ENCODE measurements at places on chromosomes 13 and 19. TPM values are rescaled to one million over a fixed set of nuclear protein-coding genes. Genes with fewer than 3 reads are reported as not detected.

Gene UBE2M
- total RNA-seq: 60.4 TPM

Gene SIGLEC12
- total RNA-seq: not detected

Gene ZNF677
- 15.9 TPM for total RNA-seq

Gene CXCL17
- total RNA-seq: not detected

Gene ZNF667
- total RNA-seq: 5.3 TPM

Gene EDNRB
- not detected for total RNA-seq

Gene SIAH3
- not detected for total RNA-seq

Gene NUFIP1
- 1.0 TPM for total RNA-seq

Gene LILRB2
- not detected for total RNA-seq

Gene FTL
- 2,848 TPM for total RNA-seq

Gene PGLYRP1
- not detected for total RNA-seq

Gene ITGBL1
- 462 TPM for total RNA-seq

DNA sequence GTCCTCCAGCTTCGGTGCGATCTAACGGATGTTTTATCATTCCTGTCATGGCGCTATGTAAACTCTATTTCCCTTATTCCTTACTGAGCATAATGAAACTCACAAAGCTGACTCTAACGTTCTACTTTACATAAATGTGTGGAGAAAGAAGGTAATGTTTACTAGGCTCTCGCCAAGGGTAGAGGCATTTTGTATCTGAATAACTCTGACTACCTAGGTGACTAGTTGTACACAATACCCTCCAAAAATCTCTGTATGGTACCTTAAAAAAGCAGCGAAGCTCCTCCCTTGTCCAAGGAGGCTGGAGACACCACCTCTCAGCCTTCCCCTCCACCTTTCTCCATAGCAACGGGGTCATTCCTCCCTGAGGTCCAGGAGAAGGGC, 316 bp upstream of the ZNF530 start:
- DNase-seq: no peak

- no peak for DNase-seq
Observed at GRCh38 chr19:34017024-34017423, 155.3 kb upstream of the LSM14A start.

DNA sequence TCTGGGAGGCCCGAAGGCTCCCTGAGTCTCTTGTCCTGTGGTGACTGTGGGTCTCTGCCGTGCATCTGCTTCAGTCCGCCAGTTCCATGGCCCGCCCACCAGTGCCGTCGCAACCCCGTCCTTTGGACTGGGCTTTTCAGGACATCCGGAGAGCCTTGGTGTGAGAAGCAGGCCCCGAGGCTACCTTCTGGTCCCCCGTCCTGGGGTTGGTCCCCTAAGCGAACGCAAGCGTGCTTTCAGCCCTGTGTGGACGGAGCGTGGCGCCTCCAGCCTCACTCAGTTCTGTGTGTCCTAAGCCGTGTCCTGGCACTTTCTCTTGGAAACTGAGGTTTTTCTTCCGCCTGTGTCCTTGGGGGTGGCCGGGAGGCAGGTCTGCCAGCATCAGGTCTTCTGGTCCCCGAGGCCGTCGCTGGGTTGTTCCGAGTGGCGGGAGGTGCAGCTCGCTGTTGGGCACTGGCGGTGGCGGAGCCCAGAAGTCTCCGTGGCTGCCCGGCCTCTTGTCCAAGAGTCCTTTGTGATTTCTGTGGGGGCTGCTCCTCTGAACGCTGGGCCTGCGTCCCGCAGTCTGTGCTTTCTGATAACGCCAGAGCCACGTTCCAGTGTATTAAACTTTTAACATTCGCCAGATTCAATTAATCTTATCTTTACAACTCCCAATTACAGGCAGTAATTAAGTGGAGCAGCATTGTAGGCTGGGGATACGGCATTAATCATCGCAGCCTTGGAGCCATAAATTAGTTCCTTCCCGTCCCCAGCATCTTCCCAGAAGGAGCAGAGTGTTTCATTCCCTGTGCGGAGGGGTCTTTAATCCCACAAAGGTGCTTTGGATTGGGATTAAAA, 99.5 kb downstream of the KDM4B start:
- no peak for DNase-seq

- peak; percentile 87 for DNase-seq
Observed at GRCh38 chr13:90485436-90485835, 862.1 kb upstream of the MIR17HG start.

DNA sequence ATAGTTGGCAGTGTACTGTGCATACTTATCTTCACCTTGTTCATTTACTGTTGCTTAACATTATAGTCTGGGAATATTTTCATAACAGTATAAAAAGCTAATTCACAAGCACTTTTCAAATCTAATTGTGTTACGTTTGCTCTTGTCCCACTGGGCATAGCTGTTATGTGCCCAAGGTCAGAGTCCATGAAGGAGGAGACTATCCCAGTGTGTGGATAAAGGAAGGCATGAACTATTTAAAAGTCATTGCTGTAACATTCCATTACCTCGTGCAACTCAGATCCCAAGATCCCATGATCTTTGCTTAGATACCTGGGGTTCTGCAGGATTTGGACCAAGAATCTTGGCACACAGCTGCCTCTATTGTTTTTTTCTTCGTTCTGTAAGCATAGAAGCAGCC, 35.1 kb upstream of the RFXAP start:
- DNase-seq: no peak

- no peak for DNase-seq
Observed at GRCh38 chr13:58620176-58620575, 988.6 kb downstream of the PCDH17 start.

DNA sequence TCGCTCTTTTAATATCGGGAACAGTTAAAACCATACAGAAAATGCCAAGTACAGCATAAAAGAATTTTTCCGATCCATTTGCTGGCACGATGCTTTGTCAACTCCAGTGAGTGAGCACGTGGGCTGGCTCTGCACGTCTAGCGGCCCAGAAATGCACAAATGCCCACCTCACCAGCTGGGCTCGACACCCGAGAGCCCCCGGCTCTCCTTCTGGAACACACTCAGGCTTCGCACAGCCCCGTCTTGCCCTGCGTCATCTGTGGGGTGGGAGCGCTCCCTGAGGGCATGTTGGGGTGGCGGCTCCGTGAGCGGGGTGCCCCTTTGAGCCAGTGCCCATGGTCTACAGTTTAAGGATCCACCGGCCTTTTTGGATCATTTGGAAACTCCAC, 24.5 kb downstream of the ATP4B start:
- no peak for DNase-seq

- no peak for DNase-seq
Observed at GRCh38 chr13:51255556-51255955, 33.4 kb downstream of the FAM124A start.

DNA sequence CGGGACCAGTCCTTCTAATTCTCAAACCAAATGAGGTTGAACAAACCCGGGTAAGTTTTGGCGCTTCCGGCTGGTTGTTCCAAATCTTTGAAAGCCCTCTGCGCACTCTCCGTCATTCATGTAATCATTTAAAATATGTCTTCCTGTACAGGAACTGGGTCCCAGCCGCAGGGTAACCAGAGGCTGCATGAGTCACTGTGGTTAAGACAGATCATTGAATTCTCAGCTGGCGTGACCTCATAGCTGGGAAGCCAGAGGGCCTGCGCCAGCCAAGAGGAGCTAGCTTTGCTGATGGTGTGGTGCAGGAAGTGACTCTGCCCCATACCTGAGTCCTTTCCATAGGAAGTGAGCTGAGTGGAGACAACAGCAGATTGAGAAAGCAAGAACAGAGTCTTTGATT, 135.2 kb downstream of the TSHZ3 start:
- DNase-seq: peak; percentile 100

GRCh38 chr13:43787518-43787891, 733 bp upstream of the ENOX1 start:
- peak; percentile 9 for DNase-seq

GRCh38 chr19:57887195-57887941, 1.5 kb downstream of the ZNF814 start:
- DNase-seq: peak; percentile 23

DNA sequence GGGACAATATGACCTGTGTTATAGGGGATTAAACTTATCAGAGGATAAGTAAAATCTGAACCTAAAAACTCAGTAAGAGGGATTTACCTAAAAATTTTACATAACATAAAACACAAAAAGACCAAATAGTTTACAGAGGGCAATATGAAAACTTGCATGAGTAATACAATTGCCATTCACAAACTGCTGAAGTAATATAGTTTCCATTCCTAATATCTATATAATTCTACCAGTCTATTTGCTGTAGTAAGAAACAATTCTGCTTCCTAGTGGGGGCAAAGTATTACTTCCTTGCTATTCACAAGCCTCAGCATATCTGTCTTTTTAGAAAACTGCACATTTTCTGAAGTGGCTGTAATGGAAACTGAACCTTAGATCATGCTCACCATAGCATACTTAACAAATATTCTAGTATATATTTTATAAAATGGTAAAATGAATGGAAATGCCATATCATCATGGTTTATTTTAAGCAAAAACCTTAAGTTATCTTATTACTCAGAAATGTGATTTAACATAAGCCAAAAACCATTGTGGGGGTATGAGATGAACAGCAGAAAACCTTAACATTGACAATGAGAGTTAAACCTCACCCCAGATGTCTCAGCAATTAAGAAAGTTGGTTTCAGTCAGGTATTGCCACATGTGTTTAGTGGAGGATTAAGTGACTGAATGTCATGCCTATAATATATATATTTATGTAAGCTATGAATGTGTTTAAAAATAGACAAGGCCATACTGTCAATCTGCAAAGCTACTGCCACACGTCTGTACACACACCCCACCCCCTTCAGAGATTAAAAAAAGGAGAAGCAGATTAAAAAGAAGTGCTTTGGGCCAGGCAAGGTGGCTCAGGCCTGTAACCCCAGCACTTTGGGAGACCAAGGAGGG, 136.8 kb downstream of the MIPEP start:
- peak; percentile 23 for DNase-seq

DNA sequence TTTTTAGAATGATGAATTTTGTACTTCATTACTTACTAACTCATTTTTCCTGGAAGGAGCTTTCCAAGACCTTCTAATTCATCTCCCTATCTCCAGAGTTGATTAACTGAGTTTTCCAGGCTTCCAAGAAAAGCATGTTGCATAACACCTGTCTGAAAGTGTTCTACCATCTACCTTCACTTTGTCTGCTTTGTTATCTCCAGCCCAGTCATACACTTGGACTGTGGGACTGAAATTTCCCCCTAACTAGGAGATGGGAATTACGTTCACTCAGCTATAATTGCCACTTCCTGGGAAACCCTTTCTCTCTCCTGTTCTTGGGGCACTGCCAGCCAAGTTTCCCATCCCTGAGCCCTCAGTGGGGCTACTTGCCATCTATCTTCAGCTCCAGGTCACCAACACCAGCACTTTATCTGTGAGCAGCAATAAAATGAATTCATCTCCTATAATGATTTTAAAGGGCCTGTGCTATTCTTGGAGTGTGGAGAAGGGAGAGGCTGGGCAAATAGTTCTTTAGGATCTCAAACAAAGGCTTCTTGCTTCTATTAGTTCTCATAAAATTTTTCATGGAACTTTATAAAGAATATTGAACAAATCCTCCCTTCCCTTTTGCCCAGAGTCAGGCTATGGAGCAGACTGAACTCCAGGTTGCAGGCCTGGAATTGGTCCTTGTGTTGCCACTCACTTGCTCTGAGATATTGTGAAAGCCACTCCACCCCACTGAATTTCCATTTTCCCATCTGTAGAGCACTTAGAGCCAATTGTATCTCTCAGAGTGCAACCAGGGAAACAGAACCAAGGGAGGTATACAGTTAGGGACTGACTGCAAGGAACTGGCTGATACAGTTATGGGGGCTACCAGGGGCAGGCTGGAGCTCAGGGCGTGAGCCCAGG, 17.8 kb upstream of the ATP12A start:
- no peak for DNase-seq

DNA sequence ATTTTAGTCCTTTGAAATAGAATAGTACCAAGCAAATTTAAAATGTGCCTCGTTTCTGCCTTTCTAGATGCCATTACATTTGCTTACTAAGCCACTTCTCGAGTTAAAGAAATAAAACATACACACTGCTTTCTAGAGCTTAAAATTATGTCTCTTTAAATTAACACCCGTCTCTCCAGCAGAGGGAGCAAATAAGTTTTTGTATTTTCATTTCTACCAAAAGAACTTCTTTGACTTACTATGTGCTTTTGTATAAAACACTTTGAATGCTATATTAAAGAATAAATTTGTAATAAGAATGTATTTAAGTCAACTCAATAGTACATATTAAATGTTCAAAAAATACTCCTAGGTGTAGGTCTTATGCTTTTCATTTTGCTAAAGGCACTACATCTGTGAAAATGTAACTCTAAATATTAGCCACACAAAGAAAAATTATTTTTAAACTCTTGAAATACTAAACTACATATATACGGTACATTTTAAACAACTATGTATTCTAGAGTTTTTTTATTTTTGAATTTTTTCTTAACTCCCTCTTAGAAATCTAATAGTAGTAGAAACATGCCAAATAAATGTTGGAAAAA, 269.3 kb upstream of the MIR17HG start:
- DNase-seq: peak; percentile 1

- no peak for DNase-seq
Observed at GRCh38 chr19:13929340-13929739, 8.9 kb downstream of the PODNL1 start.

DNA sequence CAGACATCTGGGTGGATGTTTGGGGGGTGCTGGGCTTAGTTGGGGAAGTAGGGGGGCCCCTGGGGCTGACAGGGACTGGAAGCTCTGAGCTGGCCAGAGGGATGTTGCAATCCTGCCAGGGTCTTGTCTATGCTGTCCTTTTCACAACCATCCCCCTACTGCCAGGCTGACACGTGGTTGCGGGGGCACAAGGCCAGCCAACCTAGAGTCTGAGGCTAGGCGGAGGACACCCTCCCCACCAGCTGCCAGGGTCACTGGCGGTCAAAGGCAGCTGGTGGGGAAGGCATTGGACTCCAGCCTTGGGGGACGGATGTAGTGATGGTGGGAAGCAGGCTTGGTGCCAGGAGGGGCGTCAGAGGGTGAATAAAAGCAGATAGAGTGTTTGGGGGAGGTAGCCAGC, 1.6 kb upstream of the APOC1 start:
- DNase-seq: no peak

DNA sequence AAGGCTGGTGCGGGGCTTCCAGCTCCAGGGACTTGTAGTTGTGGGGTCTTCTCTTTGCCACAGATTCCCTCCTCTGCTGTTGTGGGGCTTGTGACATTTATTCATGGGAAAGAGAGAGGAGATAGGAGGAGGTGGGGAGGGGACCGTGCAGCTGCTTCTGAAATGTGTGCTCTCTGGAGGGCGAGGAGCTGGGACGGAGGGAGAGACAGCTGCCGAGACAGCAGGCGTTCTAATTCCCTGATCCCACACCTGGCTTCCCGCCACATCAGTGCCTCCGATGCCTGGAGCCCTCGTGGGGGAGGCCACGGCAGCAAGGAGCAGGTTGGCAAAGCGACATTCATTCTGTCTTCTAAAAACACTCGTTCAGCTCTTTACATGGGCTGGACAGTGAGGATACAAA, 164.4 kb downstream of the USP12 start:
- DNase-seq: no peak

Measured in GM23248 (cell line).